ENCODE measurements at places on chromosomes 12 and 14. TPM values are rescaled to one million over a fixed set of nuclear protein-coding genes. Genes with fewer than 3 reads are reported as not detected.
A peak's percentile ranks its signal among the peaks of the same experiment; 100 is the strongest.

Gene TPPP2
- total RNA-seq = not detected

Gene PACS2
- total RNA-seq = 32.9 TPM

Gene INSM2
- total RNA-seq = not detected

Gene ASCL1
- not detected for total RNA-seq

Gene CLEC2B
- 13.7 TPM for total RNA-seq

Gene DBX2
- total RNA-seq = not detected

Gene ABHD12B
- total RNA-seq = not detected

Gene DNAJC22
- not detected for total RNA-seq

Gene GPRC5A
- not detected for total RNA-seq

Gene CLEC4C
- not detected for total RNA-seq

Gene TRHDE
- total RNA-seq = not detected

Gene RND1
- 2.6 TPM for total RNA-seq

Gene GUCY2C
- not detected for total RNA-seq

Gene C3AR1
- total RNA-seq = 2.0 TPM

Gene CREBL2
- 23.2 TPM for total RNA-seq

Gene SLC22A17
- 2.8 TPM for total RNA-seq

Gene ERBB3
- 1.9 TPM for total RNA-seq

Gene SLC4A8
- 2.0 TPM for total RNA-seq

- H3K4me3 ChIP-seq = no peak overlapping the region
- peaks cover 7% of the 10 kb centered on the region for H3K27me3 ChIP-seq
- DNase-seq = no peak
- no peaks in the 10 kb centered on the region for H3K36me3 ChIP-seq
- H3K27ac ChIP-seq = no peak overlapping the region
Observed at GRCh38 chr12:53777936-53778644, 26.3 kb upstream of the CISTR start.

GRCh38 chr12:7859552-7859951 is 13.2 kb downstream of the SLC2A14 start:
- H3K36me3 ChIP-seq = no peaks in the 10 kb centered on the region
- no peaks in the 10 kb centered on the region for H3K27me3 ChIP-seq
- no peak overlapping the region for H3K4me3 ChIP-seq
- no peak for DNase-seq

GRCh38 chr12:6961695-6962284 is 8.7 kb downstream of the PHB2 start:
- H3K27ac ChIP-seq = peak overlapping the region; percentile 86
- DNase-seq = no peak
- peaks cover 49% of the 10 kb centered on the region for H3K36me3 ChIP-seq
- peak overlapping the region; percentile 4 for H3K4me3 ChIP-seq

GRCh38 chr12:52815676-52816588 is 2.0 kb upstream of the KRT4 start:
- no peaks in the 10 kb centered on the region for H3K27me3 ChIP-seq
- H3K36me3 ChIP-seq = no peaks in the 10 kb centered on the region
- H3K4me1 ChIP-seq = peaks cover 14% of the 10 kb centered on the region
- H3K27ac ChIP-seq = no peak overlapping the region
- DNase-seq = no peak

DNA sequence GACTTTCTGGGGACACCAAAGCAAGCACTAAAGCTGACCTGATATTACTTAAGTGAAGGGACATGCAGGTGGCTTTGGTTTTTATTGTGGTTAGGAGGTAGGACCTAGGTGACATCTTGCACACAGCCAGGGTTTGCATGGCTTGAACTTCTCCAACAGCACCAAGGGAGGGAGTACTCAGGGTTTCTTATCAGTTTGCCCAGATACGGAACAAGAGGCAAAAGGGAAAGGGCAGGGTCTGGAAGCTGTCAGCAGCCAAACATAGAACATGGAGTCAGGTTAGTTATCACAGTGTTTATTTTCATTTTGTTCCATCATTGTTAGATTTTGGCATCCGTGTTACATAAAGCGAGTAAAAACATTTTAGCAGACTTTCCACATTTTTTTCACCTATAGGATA is 186.3 kb upstream of the CLEC14A start:
- no peaks in the 10 kb centered on the region for H3K4me1 ChIP-seq
- no peaks in the 10 kb centered on the region for H3K36me3 ChIP-seq
- no peak for DNase-seq
- H3K27me3 ChIP-seq = no peaks in the 10 kb centered on the region

- no peak overlapping the region for H3K4me3 ChIP-seq
- H3K4me1 ChIP-seq = no peaks in the 10 kb centered on the region
- DNase-seq = no peak
- H3K27me3 ChIP-seq = no peaks in the 10 kb centered on the region
- H3K27ac ChIP-seq = no peak overlapping the region
Observed at GRCh38 chr14:42513837-42514236, 907.2 kb downstream of the LRFN5 start.

GRCh38 chr14:76909266-76909665 is 83.1 kb downstream of the LRRC74A start:
- H3K27ac ChIP-seq = no peak overlapping the region
- H3K4me3 ChIP-seq = no peak overlapping the region
- H3K27me3 ChIP-seq = no peaks in the 10 kb centered on the region
- no peaks in the 10 kb centered on the region for H3K36me3 ChIP-seq

GRCh38 chr14:55386037-55386808 is 25.4 kb downstream of the ATG14 start:
- no peaks in the 10 kb centered on the region for H3K27me3 ChIP-seq
- no peak overlapping the region for H3K27ac ChIP-seq
- no peak overlapping the region for H3K4me3 ChIP-seq
- peaks cover 5% of the 10 kb centered on the region for H3K4me1 ChIP-seq
- peaks cover 17% of the 10 kb centered on the region for H3K36me3 ChIP-seq

DNA sequence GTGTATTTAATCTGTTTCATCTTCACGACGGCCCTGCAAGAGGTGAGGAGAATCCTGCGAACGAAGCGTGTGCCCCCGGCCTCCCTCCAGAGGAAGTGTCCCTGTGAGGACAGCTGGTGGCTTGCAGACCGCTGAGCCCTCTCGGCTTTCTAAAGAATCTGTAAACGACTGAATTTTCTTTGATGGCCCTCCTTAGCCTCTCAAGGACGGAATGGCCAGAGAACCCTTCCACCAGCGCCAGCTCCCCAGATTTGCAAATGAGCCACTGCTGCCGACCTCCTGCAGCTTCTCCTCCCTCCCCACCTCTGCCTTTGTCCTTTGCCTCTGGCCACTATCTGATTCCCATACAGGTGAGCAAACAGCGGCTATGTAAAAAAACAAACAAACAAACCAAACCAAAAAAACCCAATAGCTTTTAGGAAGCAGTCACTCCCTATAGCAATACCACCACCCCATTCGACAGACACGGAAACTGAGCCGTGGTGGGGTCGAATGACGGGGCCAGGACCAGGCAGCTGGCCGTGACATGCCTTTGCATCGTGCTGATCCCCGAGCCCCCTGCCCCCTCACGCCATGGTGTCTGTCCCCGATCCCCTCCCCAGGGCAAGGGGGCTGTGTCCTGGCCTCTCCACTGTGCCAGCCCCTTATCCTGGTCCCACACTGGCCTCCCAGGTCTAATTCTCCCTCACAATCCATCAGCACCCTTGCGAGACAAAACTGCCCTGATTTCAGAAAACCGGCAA is 23.6 kb downstream of the RFLNA start:
- H3K27ac ChIP-seq = no peak overlapping the region
- DNase-seq = no peak
- H3K36me3 ChIP-seq = no peaks in the 10 kb centered on the region
- H3K4me1 ChIP-seq = no peaks in the 10 kb centered on the region
- no peak overlapping the region for H3K4me3 ChIP-seq

DNA sequence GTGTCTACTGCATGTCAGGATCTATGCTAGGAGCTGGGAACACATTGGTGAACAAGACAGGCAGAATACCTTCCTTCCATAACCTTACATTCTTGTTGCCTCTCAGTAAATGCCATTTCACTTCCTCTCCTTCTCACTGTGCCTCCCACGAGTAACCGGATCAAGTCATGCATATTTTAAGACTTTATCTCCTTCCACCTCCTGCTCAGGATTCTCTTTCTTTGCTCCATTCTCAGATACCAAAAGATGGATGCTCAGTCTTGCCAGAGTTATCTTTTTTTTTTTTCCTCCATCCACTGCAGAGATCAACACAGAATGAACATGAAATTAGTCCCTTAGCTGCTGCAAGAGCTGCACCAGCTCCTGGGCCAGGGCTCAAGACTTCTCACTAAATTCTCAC is 20.0 kb upstream of the APPL2 start:
- H3K27ac ChIP-seq = no peak overlapping the region
- no peaks in the 10 kb centered on the region for H3K36me3 ChIP-seq
- H3K27me3 ChIP-seq = no peaks in the 10 kb centered on the region
- no peaks in the 10 kb centered on the region for H3K4me1 ChIP-seq
- no peak for DNase-seq

GRCh38 chr14:56152221-56152620 is 34.0 kb downstream of the PELI2 start:
- H3K4me3 ChIP-seq = no peak overlapping the region
- H3K27ac ChIP-seq = no peak overlapping the region
- no peaks in the 10 kb centered on the region for H3K36me3 ChIP-seq
- DNase-seq = no peak
- H3K4me1 ChIP-seq = no peaks in the 10 kb centered on the region

GRCh38 chr14:64806202-64806861 is 73.4 kb downstream of the SPTB start:
- no peak overlapping the region for H3K4me3 ChIP-seq
- no peaks in the 10 kb centered on the region for H3K27me3 ChIP-seq
- DNase-seq = no peak
- H3K4me1 ChIP-seq = no peaks in the 10 kb centered on the region
- H3K36me3 ChIP-seq = no peaks in the 10 kb centered on the region
- H3K27ac ChIP-seq = no peak overlapping the region

- H3K4me1 ChIP-seq = no peaks in the 10 kb centered on the region
- H3K36me3 ChIP-seq = no peaks in the 10 kb centered on the region
- no peak overlapping the region for H3K4me3 ChIP-seq
- H3K27ac ChIP-seq = no peak overlapping the region
Observed at GRCh38 chr14:20755037-20755436, 9.3 kb downstream of the EDDM3A start.

- H3K4me3 ChIP-seq = no peak overlapping the region
- DNase-seq = no peak
- H3K36me3 ChIP-seq = no peaks in the 10 kb centered on the region
- H3K27me3 ChIP-seq = no peaks in the 10 kb centered on the region
- H3K4me1 ChIP-seq = peaks cover 14% of the 10 kb centered on the region
Observed at GRCh38 chr12:80087486-80088213, 11.7 kb upstream of the OTOGL start.
